ENCODE measurements at places on chromosomes 13 and 19.

GRCh38 chr19:42174958-42175734 is 42.3 kb downstream of the DEDD2 start:
- no peak for DNase-seq

GRCh38 chr19:40947573-40947972 is 43.5 kb upstream of the CYP2B6 start:
- no peak for DNase-seq

GRCh38 chr13:27379694-27380641 is 44.5 kb upstream of the GTF3A start:
- no peak for DNase-seq

GRCh38 chr19:50430888-50431342 is 1.8 kb upstream of the MYBPC2 start:
- DNase-seq, result no peak

GRCh38 chr13:32125221-32125689 is 93.7 kb downstream of the FRY start:
- DNase-seq, result no peak

GRCh38 chr13:110244071-110244830 is 62.7 kb downstream of the COL4A1 start:
- no peak for DNase-seq

DNA sequence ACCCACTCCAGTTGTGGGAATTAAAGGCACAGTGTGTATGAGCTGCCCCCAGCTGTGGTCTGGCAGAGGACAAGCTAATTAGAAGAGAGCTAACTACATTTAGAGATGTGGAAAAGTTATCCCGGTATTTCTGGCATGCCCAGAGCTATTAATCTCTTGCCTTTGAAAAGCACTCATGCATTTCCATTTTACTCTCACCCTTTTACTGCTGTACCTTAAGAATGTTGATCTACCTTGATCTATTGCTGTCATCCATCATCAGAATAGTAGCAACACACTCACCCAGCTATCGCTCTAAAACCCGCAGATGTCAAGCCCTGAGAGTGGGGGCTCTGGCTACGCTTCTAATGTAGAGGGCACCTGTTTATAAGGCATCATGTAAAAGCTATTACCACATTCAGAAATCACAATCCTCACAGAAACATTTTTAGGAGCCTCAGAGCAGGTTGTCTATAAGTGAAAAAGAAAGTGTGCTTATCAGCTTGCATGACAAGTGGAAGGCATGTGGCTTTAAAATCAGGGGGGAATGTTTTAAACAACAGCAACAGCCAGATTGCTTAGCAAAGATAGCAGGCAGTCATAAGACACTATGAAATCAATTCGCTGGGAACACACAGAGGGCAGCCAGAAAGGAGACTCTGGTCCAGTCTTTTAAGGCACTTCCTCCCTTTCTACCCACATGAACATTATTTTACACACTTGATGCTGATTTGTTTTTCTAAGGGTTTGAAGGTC is 224.2 kb upstream of the IRS2 start:
- DNase-seq, result no peak

DNA sequence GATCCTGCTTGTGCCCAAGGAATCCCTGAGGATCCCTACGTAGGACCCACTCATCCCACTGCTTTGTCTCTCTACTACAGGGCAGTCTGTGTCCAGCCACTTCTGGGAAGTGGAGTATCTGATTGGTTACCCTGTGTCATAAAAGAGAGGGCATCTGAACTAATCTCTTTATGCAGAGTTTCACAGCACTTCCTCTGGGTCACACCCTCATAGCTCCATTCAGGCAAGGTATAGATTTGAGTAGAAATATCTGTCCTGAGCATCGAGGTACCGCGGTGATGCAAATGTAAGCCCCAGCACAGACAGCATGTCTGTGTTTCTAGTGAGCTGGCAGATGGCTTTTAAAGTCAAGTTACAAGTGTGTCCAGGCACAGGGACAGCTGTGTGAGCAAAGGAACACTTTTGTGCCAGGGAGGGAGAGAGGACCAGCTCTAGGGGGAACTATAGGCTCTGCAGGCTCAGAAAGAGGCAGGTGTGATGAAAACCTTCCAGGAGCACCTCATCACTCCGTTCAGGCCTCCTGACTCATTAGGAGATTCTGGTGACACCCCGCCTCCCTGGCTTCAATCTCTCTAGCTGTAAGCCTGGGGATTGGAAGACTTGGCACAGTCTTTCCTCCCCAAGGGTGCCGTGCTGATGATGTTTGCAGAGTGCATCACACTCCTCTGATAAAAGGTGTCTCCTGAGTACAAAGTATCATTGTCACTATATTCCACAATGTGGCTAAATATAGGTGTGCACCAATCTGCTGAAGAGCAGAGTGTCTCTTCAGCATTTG is 84.3 kb upstream of the UBL3 start:
- DNase-seq, result peak; percentile 63
